AG10803 (cell line): ENCODE measurements at places on chromosomes 16 and 17.

DNA sequence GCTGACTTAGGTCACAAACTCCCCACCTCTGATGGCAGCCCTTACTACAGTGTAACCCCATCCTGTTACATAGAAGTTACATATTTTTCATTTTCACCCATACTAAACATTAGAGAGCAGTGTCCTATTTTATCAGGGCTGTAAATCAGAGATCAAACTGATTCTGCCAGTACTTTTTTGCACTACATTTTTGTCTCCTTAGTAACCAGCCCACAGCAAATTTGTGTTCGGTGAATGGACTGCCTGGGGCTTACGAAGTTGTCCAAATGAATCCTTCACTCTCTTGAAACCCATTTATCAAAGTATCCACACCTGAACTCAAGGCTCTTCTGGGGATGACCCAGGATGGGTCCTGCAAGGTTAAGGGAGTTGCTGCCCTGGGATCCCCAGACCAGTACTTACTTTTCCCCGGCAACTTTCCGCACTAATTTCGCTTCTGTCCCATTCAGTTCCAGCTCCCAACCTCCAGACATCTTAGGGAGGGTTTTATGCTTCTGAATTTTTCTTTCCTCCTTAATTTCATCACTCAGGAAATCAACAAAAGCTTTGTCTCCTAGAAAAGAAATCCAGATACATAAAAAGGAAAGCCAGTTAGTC is 1.1 kb downstream of the C1QBP start:
- DNase-seq: peak; percentile 29

DNA sequence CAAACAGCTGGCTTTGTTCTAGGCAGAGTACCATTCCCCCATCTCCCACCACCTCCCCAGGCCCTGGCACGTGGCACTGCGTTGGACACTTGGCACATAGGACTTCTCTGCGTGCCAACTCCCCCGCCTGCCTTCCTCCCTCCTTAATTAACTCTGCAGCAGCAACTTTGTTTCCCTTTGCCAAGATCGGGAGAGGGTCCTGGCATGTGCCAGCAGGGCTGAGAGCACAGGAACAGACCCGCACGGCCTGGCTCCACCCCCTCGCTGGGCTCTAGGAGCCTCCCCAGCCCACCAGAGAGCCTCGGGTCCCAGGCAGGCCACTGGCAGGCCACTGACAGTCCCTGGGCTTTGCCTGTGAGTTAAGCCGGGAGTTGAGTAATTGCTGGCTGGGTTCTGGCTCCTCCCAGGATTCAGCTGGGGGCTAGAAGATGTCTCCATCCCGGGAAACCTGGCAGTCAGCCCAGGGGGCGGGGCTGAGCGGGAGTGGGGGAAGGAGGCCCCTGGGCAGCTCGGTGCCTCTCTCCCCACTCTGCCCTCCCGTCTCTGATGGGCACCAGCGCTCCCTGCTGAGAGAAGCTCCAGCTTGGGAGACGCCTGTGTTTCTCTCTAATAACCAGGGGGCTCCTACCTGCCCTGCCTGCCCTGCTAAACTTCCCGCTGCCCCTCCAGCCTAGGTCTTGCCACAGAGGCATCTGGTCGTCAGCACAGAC is 224.0 kb upstream of the TNRC6C start:
- DNase-seq: peak; percentile 51

- DNase-seq: no peak
Measured at GRCh38 chr16:11066261-11066870, 122.0 kb downstream of the CLEC16A start.

DNA sequence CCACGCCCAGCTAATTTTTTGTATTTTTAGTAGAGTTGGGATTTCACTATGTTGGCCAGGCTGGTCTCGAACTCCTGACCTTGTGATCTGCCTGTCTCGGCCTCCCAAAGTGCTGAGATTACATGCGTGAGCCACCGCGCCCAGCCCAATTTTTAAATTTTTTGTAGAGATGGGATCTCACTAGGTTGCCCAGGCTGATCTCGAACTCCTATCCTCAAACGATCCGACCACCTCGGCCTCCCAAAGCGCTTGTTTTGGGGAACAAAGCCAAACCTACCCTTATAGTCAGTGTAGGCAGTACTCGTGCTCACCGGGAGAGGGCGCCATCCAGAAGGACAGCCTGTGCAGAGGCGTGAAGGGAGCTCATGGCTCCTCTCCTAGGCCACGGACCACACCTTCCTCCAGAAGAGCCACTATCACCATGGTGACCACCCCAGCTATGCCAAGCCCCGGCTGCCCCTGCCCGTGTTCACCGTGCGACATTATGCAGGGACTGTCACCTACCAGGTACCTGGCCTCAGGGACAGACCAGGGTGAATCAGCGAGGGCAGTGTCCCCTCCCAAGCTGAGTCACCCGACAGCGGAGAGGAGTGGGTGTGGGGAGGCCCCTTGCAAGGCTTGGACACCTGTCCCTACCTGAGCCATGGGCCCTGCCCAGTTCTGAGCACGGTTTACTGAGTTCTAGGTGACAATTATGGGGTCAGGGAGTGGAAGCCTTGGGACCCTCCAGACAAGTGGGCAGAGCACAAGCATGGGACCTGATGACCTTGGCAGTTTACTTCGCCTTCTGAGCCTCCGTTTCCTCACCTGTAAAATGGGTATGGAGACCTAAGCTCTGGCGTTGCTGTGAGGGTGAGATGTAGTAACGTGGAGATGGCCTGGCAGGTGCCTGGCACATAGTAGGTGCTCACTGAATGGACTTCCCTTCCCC is 13.7 kb downstream of the MYO15B start:
- peak; percentile 20 for DNase-seq

DNA sequence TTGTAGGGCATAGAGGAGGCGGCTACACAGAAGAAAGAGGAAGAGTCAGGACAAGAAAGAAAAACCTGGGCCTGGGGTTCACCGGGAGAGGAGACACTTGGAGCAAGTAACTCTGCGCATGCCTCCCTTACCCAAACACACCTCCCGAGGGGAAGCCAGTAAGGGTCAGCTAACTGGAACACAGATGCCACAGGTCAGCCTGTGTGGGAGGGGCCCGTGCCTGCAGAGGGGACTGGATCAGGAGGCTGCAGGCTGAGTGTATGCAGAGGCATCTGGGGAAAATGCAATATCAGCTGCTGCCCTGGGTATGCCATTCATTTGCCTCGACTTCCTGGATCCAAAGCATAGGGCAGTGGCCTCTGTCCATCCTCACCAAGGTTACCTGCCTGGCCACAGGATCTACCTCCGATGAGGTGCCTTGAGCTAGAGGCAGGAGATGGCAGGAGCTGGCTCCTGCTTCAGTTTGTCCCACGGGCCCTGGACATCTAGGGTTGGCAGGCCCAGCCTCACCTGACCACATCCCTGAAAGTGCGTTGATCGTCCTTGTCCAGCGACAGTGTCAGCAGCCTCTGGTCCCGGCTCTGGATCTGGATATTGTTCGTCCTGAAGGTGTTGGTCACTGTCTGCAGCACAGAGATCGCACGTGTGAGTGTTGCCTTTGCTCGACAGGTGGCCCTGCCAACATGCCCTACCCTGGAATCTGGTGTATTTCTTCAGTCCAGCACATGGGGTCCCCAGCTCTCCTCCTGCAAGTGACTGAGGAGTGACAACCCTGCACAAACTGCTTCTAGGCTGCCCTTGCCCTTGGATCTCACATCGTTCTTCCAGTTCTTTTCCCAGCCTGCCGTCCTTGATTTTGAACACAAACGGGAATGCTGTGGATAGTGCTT is 4.6 kb upstream of the MFSD6L start:
- DNase-seq: no peak
